ENCODE measurements at places on chromosomes 2 and 18.

GRCh38 chr2:11930211-11930761 lies 183.9 kb downstream of the LPIN1 start:
- DNase-seq: no peak

GRCh38 chr18:79385326-79385707 lies 10.4 kb upstream of the NFATC1 start:
- no peak for DNase-seq

GRCh38 chr2:46066116-46066515 lies 231.1 kb upstream of the EPAS1 start:
- DNase-seq: no peak

DNA sequence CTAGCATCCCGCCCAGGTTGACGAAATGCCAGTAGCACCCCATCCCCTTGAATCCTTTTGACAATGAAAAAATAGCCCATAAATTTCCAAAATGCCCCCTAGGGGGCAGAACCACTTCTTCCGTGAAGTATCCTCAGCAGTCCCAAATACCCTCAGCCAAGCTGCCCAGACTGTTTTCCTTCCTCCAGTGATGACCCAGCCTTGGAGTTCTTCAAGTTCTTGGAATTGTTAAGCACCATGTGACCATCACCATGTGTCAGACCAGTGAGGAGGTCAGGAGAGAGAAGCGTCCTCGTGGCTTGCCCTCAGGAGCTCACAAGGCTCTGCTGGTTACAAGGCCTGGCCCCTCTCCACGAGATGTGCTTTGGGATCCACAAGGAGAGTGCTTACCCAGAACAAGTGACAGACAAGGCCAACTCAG lies 1.4 kb upstream of the SLC23A3 start:
- DNase-seq: no peak

DNA sequence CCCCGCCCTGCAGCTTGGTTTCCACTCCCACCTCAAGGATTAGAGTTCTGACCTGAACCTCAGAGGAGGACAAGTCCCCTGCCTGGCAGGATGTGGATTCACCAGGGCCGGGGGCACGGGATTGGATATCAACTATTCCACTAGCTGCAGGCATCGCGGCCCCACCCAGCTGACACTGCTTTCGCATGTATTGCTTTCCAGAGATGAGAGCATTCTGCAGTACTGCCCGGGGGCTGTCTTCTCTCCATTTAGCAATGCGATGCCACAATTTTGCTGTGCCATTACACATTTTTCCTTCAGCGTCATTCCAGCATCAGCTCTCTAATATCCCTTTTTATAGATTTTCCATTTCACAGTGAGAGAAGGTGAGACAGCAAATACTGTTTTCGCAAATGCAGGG lies 42.0 kb downstream of the CTIF start:
- DNase-seq: no peak

DNA sequence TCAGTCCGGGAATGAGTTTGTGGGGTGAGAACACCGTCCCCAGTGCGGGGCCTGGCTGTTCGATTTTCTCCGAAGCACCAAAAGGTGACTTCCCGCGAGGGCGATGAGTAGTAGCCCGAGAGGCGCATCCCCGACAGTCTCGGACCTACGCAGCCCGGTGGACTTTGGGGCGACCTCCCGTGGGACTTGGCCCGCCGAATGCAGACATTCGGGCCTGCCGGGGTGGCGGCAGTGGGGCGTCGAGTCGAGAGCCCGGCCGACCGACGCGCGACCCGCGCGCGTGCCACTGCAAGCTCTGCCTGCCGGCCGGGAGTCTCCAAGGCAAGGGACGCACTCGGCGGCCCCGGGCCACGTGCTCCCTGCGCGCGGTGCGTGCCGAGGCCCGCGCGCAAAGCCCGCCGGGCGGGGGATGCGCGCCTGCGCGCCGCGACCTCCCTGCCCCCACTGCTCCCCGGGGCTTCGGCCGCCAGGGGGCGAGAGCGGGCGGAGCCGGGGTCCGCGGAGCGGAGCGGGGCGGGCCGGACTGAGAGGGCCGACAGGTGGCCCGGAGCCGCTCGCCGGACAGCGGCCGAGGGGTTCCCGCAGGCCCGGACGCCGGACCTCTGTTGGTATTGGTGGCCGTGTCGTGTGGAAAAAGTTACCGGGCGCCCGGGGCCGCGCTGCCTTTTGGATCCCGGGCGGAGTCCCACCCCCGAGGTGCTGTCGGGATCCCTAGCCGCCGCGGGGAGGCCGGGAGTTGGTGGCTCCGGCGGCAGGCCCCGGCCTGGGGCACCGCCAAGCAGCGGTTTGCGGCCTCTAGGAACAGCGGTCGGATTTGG lies 1.9 kb downstream of the PTMA start:
- peak; percentile 74 for DNase-seq

DNA sequence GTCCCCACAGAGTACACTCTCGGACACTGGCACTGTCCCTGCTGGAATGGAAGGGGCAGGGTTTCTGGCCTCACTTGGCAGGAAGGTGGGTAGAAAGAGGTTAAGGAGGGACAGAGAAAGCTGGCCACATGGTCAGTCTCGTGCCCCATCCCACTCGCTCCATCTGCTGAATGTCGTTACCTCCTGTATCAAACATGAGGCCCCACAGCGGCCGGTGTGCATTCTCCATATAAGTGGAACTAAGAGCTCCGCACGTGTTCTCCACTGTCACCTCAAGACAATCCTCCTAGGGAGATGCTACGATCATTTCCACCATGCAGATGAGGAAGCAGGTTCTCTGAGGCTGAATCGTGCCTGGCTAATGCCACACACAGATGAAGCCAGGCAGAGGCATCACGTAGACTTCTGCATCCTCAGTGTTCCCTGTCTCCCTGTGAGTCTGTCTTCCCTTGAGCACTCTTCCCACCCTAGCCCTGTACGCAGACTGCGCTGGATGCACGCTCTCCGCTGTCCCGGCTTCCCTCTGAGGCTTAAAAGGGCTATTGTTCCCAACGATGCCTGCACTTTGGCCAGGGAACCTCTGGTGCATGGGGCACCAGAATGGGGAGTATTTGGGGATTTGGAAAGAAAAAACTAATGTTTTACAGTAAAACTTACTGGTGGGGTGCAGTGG lies 35.1 kb downstream of the MAL start:
- DNase-seq: no peak

GRCh38 chr2:239700686-239701345 lies 300.0 kb upstream of the HDAC4 start:
- no peak for DNase-seq

- no peak for DNase-seq
Observed at GRCh38 chr2:114160263-114160981, 270.5 kb downstream of the ACTR3 start.

DNA sequence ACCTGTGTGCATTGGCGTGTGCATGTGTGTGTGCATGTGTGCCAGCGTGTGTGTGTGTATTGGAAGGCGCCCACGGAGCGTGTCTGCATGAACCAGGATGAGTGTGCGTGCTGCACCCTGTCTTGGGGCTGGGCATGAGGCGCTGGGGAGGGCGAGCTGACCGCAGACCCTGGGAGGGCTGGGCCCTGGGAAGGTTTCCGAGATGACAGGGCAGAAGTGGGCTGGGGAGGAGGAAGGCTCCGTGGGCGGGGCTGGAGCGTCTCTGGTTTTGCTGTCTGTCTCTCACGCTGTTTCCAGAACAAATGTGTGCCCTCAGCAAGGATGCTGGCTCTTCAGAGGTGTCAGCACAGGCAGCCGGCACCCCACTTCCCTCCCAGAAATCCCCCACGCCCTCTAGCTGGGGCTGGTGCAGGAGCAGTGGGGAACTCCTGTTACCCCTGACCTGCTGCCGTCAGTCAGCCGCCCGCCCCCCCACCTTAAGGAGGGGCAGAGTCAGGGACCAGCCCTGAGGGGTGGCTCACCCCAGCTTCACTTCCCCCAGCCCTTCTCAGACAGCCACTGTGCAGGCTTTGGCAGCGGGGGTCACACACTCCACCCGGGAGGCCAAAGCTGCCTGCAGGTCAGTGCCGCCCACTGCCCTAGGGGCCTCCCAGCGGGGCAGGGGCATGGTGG lies at the start of gene GPR35:
GPR35 (plus strand) TSS at position 531 of the 672 bp plus-strand sequence. CDS start 4,473 bp downstream, outside the sequence.
- DNase-seq: peak; percentile 81

- DNase-seq: no peak
Observed at GRCh38 chr18:3236470-3236869, 11.1 kb upstream of the MYL12A start.

GRCh38 chr18:9627642-9628041 lies 13.3 kb upstream of the PPP4R1 start:
- no peak for DNase-seq

GRCh38 chr2:27493948-27494283 lies 1.1 kb downstream of the FNDC4 start:
- DNase-seq: no peak

GRCh38 chr2:69577467-69578197 lies 65.9 kb downstream of the AAK1 start:
- DNase-seq: no peak

DNA sequence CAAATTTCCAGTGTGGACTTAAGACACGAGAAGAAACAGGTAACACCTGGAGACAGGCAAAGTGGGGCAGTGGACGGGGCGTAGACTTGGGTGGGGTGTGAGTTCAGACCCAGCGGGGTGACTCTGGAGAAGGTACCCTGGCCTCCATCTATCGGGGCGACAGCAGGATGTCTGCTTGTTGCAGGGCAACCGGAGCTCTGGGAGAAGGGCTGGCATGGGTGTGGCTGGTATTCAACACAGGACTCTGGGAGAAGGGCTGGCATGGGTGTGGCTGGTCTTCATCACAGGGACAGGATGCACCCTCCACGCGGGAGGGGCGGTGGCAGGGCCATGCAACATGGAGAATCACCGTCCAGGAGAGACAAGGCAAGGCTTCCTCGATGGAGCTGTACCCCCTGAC lies 198.5 kb downstream of the HDAC4 start:
- no peak for DNase-seq

DNA sequence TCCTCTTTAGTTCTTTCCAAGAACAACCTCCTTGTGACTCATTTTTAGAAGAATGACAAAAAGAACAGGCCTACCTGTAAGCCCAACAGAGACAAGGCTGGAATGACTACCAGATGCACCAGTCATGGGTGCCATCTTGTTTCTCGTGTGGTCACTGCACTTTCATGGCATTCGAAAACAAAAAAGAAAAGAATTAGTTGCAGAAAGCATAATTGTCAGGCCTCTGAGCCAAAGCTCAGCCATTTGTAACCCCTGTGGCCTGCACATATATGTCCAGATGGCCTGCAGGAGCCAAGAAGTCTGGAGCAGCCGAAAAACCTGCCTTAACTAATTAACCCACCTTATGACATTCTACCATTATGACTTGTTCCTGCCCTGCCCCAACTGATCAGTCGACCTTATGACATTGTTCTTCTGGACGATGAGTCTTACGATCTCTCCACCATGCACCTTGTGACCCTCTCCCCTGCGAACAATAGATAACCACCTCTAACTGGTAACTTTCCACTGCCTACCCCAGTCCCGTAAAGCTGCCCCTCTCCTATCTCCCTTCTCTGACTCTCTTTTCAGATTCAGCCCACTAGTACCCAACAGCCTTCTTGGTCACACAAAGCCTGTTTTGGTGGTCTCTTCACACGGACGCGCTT lies 13.9 kb upstream of the BUB1 start:
- DNase-seq: no peak

- DNase-seq: no peak
Observed at GRCh38 chr2:236994361-236994760, 91.3 kb upstream of the COPS8 start.

DNA sequence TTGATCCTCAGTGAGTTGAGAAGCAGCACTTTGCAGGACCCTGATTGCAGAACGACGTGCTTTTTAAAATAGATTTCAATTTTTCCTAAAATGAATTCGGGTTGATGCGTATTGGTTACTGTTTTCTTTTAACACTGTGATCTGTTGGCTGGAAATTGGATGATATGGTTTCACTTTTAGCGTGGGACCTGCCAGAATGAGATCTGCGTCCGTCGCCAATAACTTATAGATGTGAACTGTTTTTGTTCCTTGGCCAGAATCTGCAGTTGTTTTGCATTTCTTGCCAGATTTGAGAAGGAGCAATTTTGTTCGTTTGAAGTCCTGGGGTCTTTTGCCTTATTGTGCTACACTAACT lies 703 bp downstream of the UGGT1 start:
- no peak for DNase-seq

- no peak for DNase-seq
Observed at GRCh38 chr2:127954857-127955256, 69.1 kb upstream of the AMMECR1L start.

DNA sequence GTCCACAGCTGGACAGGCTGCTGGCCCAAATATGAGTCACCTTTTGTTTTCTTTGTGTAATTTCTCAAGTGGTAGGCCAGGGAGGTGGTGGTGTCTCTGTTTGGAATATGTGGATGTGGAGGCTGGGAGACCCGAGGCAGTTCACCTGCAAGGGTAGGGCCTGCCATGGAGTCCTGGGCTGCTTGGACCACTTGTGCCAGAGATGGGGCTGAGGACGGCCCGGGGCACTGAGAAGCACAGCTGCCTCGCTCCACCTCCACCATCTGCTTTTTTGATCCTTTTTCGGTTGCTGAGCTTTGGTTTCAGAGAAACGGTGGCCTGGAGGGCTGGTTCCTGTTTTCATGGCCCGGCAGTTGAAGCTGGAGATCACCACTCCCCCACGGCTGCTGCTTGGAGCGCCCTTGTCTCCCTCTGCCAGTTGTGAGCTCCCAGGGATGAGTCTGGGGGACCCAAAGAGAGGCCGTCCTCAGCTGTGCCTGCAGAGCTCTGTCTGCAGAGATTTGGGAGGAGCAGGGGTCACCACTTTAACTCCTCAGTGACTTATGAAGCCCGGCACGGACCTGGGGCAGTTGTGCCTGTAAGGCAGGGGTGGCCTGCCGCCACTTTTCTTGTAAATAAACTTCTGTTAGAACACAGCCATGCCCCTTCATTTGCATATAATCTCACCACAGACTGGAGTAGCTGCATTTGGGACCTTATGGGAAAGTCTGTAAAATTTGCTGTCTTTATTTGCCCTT lies 67.6 kb upstream of the MCFD2 start:
- no peak for DNase-seq

GRCh38 chr2:175981551-175981950 lies 20.5 kb downstream of the LNPK start:
- DNase-seq: no peak

- DNase-seq: no peak
Observed at GRCh38 chr2:233059797-233060500, at the start of gene INPP5D. Gene INPP5D, plus strand, starts transcription at chr2:233060342. Its CDS starts 137 bp downstream, at chr2:233060479.

GRCh38 chr2:218806346-218806978 lies 24.5 kb downstream of the CYP27A1 start:
- no peak for DNase-seq

- DNase-seq: no peak
Observed at GRCh38 chr18:6280211-6280743, 134.4 kb downstream of the L3MBTL4 start.

DNA sequence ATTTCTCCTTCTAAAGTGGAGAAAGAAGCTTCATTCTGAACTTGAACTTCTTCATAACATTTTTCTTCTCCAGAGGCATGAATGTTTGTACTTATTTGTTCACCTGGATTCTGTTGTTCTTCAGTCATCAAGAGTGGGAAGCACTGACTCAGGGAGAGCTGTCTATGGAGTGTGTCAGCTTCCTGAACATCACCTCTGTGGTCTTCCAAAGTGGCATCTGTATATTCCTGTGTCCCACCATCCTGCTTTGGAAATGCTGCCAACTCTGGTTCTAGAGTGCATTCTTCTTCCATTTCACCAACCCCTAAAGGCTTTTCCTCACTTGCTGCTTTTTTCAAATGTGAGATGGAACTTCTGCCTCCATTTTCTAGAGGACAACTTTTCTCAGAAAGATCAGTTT lies 59.5 kb downstream of the TTN start:
- DNase-seq: no peak
